GM18507 (cell line): ENCODE measurements at places on chromosomes 5 and 9.

GRCh38 chr5:32387211-32387610, 57.3 kb downstream of the ZFR start:
- DNase-seq = no peak

DNA sequence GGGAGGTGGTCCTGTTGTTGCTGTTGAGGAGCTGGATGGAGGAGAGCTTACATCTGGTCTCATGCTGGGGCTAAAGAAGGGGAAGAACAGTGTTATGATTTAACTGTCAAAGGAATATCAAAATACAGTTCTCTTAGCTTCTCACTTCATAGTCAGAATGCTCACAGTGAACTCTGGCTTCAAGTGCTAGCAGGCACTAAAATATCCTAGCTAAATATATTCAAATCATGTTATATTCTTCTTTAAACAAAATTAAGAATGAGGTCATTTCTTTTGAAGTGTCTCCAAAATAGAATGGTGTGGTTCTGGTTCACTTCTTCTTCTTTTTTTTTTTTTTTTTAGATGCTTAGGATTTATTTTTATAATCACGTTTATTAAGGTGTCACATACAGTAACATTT, 89.4 kb downstream of the NR3C1 start:
- no peak for DNase-seq

DNA sequence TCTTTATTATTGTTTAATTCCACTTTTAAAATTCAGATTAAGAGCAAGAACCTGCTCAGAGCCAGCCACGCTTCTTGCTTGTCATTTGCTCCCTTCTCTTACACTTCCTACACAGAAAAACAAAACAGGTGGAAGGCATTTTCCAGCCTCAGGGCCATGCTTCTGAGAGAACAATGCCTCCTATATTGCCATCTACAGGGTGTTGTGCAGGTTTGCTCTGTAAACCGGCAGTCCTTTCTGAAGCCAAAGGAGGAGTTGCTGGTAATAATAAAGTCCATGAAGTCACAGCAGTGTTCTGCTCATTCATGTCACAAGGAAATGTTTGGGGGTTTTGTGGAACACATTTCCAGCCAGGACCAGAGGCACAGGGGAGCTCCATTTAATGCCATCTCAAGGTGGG, 16.1 kb upstream of the PRLR start:
- no peak for DNase-seq

DNA sequence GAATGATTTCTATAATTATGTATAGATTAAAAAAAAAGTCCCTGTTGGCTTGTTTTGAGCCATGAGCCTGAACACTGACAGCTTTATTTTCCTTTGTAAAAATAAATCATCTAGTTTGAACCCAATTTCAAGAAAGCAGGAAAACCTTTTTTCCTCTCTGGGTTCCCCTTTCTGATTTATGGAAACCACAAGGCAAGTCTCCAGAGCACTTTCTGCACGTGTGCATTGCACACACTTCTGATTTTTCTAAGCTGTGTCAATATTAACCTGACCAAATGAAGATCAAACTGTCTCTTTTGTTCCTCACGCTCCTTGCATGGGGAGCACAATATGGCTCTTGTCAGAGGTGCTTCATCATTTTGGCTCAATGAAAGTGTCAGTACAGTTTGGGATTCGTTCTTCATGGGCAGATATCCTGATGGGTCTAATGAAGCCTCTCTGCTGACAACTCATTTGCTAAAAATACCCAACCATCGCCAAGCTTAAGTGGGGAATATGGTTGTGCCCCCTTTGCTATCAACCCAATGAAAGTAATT, 39.2 kb upstream of the PCA3 start:
- no peak for DNase-seq
